ENCODE measurements at places on chromosomes 5 and 9.

- DNase-seq: no peak
Observed at GRCh38 chr5:13766236-13766635, 178.3 kb downstream of the DNAH5 start.

DNA sequence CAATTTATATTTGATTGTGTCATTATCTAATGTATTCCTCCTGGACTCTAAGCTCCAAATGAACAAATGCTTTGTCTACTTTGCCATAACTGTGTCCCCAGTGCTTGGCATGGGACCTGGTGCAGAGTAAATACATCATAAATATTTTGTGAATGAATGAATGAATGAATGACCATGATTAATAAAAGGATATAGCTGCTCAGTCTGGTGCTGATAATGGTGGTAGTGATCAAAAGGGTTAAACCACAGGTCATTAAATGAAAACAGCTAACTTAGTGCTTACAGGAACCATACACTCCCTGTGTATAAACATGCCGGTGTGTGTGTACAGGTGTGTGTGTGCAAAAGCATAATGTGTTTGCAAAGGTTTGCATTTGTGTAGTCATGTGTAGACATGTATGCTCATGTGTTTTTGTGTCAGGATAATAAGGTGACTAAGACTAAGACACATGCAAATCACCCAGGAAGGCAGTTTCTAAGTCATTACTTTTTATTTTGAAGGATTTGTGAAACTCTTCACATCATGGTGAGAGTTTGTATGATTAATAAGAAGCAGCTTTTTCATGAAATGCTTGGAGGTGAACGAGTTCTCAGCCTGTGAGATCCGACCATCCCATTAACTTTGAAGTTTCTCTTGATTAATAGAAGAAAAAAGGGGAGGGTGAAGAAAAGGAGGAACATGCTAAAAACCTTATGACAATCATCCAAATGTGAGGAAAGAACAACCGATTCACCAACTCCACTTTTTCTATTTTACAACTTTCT lies 24.6 kb downstream of the SPARC start:
- no peak for DNase-seq

DNA sequence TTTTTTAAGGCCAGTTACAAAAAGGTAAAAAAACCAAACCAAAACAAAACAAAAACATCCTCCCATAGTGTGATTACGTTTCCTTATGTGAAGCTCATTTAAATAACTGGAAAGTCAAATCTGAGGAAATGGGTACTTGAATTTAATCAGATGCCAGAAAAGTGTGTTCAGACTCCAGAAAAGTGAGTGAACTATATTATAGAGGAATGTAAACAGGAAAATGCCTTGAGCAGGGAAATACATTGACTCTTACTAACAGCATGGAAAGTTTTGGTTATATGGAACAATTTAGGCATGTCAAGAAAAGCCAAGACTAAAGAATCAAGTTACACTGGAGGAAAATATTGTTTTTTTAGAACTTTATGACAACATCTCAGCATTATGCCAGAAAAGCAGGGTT lies 37.8 kb upstream of the RNF20 start:
- DNase-seq: no peak

- no peak for DNase-seq
Observed at GRCh38 chr9:130480673-130481072, 35.9 kb downstream of the ASS1 start.

GRCh38 chr9:1960342-1961042 lies 54.7 kb upstream of the SMARCA2 start:
- no peak for DNase-seq

- DNase-seq: no peak
Observed at GRCh38 chr9:121318631-121319382, 50.8 kb downstream of the GSN start.

GRCh38 chr5:95808686-95809413 lies 13.7 kb downstream of the GLRX start:
- DNase-seq: peak; percentile 86

- no peak for DNase-seq
Observed at GRCh38 chr9:93708987-93709302, 132.6 kb downstream of the PHF2 start.

DNA sequence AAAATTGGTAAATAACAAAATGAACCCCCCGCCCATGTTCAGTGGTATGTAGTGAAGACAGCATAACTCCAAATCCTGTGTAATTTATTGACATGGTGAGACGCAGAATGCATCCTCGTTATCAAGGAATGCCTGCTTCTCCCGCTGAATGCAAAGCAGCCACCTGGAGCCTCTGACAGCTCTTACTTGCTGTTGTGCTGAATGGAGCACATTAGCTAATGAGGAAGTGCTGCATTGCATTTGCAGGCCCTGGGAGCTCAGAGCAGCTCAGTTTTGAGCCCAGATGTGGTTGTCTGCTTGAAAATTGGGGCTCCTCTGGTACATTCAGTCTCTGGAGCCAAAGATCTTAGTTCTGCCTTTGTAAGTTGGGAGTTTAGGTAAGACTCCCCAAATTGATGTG lies 28.9 kb downstream of the PLAC8L1 start:
- DNase-seq: no peak

DNA sequence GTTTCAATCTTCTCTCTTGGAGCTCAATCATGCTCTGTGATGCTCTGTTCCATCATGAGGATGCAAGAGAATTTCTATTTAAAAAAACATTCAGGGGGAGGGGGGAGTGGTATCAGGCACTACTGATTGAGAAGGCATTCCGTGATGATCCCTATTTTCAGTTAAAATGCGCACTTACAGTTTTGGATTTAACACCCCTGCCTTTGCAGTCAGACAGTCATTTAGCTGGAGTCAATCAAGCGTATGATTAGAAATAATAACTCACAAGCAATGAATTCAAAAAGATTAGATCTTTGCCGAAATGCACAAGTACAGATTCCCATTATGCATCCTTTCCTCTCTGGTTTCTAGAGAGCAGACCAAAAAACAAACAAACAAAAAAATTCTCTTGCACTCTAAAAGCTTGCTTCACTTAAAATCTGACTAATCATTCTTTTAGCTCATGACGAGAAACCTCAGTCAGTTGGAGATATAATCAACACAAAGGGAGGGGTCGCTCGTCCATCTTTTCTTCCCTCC lies 55.4 kb downstream of the EFNA5 start:
- DNase-seq: no peak

DNA sequence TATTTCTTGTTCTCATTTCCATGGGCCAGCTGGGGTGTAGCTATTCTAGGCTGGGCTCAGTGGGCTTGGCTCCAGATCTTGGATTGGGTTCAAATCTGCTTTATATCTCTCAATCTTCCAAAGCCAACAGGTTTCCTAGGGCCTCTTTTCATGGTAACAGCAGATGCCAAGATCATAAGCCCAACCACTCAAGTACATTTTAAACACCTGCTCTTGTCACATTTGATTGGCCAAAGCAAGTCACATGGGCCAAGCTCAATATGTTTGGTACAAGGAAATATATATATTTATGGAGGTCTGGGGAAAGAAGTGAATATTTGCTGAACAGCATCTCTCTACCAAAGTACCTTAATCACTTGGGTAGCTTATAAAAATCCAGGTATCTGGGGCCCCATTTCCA lies 49.5 kb downstream of the MRRF start:
- no peak for DNase-seq

DNA sequence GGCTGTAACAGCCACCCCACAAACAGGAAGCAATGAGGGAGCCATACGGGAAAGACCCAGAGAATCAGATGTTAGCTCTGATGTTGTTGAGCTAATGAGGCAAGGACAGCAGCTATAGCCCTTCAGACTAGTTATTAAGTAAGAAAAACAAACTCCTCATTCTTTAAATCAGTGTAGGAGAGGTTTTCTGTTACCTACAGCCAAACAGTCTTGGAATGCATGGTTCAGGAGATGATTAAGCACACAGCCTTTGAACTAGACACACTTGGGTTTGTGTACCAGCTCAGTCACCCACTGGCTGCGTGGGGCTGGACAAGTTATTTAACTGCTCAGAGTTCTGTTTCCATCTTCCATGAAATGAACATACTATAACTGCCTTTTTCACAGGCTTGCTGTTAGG lies 68.1 kb downstream of the SPOCK1 start:
- no peak for DNase-seq

- DNase-seq: peak; percentile 9
Observed at GRCh38 chr5:172420235-172420939, 33.9 kb downstream of the SH3PXD2B start.

GRCh38 chr5:176162198-176162597 lies 76.0 kb upstream of the SIMC1 start:
- no peak for DNase-seq

- DNase-seq: no peak
Observed at GRCh38 chr5:9888501-9888901, 258.4 kb upstream of the TAS2R1 start.

- no peak for DNase-seq
Observed at GRCh38 chr9:88462191-88462590, 72.8 kb upstream of the NXNL2 start.

- DNase-seq: no peak
Observed at GRCh38 chr9:91119679-91120078, 242.0 kb downstream of the AUH start.

GRCh38 chr5:107320846-107321245 lies 349.9 kb downstream of the EFNA5 start:
- no peak for DNase-seq

GRCh38 chr5:176723440-176723839 lies 76.2 kb downstream of the TSPAN17 start:
- peak; percentile 10 for DNase-seq

DNA sequence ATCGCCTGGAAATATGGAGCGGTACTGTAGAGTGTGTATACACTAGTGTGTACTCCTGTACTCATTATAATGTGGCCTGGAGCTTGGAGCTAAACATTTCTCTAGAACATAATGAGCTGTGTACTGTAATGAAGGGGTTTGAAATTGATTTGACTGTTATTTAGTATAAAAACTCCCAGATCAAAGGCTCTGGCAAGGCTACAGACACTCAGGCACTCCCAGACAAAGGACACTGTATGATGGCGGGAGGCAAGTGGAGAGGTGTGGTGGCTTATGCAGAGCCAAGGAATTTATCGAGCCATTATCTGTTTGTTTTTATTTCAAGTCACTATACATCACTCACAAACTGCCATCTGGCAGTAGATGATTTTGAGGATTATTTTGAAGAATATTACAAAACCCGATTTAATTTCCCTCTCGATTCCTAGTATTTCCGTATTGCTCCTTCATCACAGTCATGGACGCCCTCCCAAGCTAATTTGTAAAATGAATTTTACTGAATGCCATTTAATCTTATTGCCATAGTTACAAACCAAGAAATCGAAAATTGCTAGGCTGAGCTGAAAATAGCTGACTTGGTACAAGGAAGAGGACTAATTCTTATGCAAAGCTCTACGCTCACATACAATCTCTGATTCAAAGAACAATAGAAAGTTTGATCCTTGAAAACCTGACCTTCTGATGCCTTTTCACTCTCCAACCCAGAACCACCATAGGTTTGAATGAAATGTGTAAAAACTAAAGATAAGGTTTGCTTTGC lies 240.2 kb upstream of the SEMA6A start:
- DNase-seq: no peak

- no peak for DNase-seq
Observed at GRCh38 chr5:159392871-159393270, 62.6 kb upstream of the IL12B start.

DNA sequence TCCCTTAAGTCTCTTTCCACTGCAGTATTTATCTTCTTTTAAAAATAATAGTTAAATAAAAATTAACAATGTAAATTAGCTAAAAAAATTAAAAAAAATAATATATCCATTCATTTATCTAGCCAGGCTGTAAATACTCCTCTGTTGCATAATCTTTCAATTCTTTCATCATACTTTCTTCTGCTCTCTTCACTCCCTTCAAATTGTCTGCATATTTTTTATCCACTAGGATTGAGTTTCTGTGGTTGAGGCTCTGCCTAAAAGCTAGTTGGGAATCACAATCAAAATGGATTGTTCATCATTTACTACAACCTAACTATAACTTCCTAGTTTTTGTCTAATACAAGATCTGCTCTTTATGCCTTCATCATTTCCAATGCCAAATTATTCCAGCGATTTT lies 182.2 kb downstream of the PDE4D start:
- no peak for DNase-seq

DNA sequence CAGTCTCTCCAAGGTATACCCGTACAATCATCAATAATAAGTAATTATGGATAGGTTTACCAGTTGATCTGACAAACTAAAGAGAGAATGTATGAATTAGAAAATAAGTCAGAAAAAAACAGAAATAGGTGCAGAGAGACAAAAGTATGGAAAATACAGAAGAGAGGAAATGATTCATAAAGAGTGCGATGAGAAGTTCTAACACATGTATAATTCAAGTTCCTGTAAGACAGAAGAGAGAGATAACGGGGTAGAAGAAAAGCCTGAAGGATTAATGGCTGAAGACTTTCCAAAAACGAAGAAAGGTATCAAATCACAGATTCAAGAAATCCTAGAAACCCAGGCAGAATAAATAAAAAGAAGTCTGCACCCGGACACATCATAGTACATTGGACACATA lies 16.2 kb upstream of the SMU1 start:
- no peak for DNase-seq

DNA sequence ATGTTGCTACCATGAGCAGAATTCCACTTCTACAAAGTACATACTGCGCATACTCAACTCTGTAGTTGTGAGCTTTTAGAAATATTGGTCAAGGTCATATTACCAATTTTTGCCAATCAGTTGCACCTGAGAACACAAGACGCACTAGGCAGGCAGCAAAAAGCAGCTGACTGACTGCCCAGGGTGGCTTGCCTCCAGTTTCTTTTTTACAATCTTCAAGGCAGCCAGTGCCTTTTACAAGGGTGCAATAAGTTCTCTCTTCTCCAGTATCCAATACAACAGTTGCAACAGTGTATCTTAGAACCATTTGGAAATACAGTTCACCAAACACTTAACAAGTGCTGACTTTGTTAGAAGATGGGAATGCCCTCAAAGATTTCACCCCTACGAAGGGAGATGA lies 16.1 kb upstream of the FOXB2 start:
- DNase-seq: no peak

- DNase-seq: no peak
Observed at GRCh38 chr9:134032456-134033222, 7.4 kb downstream of the BRD3OS start.

GRCh38 chr5:122515709-122516431 lies 203.8 kb downstream of the SNCAIP start:
- no peak for DNase-seq

DNA sequence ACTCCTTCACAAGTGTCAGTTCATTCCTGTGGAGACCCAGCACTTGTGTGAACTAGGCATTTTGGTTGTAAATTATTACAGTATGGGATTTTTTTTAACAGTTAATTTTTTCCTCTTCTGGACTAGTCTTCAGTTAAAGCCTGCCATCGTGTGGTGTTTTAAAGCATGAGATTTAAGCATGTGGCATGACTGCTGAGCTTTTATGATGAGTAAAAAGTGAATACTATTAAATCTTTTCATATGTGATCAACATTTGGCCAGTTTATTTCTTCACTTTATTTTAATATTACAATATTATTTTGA lies 25.0 kb downstream of the LMNB1 start:
- DNase-seq: peak; percentile 52

DNA sequence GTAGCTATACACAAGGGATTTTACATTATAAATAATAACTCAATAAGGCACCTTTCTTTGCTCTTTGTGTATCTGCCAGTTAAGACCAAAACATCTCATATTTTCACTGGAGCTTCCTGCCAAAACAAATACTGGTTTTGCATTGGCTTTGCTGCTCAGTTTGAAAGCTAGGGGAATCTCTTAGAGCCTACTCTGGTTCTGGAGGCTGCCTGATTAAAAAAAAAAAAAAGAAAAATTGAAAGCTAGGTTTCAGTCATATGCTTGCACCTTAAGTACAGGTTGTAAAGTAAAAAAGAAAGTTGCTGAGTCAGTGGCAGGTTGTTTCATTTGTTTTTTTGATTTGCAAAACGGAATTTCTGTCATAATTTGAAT lies 2.3 kb downstream of the DENND4C start:
- DNase-seq: peak; percentile 2
